ENCODE measurements at places on chromosomes 6 and 20. TPM values are rescaled to one million over a fixed set of nuclear protein-coding genes. Genes with fewer than 3 reads are reported as not detected.

The HLA-DQB2 gene
- not detected for total RNA-seq

The MMP24 gene
- total RNA-seq = 1.6 TPM

The CLDN20 gene
- total RNA-seq = not detected

The OLIG3 gene
- not detected for total RNA-seq

The DNMT3B gene
- total RNA-seq = 2.2 TPM

DNA sequence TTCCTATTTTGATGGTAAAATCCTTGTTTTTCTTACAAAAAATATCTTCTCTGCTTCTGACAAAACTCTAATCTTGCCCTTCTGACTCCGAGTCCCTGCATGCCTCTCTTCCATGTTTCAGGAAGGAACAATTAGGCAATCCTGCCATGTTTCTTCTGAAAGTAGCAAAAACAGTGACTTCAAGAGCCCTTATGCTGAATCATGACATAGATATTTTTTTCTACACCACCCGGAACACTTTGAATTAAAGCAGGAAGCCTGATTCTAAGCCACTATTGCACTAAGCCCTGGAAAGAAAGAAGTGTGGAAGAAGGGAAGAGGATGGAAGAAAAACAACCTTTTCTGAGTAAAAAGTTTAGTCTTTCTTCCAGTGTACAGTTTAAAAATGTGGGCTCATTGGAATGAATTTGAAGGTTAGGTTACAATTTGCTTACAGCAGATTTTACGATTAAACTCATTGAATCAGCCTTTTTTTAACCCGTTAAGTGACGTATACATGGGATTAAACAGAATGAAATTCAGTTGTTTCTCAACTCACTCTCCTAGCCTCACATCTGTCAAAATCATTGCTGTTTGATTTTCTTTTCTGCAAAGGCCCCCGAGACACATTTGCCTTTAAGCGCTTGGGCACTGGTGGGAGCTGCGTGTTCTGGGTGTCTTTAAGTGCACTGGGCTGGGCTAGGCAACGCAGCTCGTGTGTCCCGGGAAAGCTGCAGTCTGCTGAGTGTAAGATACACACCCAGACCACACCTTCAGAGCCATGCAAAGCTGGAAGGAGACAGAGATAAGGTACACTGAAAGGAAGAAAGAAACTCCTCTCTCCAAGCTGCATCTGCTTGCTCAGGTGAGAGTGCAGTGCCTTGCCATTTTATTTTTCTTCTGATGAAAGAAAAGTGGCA is 159.4 kb upstream of the CITED2 start:
- peak; percentile 56 for DNase-seq
- H3K36me3 ChIP-seq = no peaks in the 10 kb centered on the region
- no peak overlapping the region for H3K4me3 ChIP-seq
- peak overlapping the region; percentile 84 for H3K27ac ChIP-seq
- H3K27me3 ChIP-seq = no peaks in the 10 kb centered on the region
- H3K4me1 ChIP-seq = peaks cover 30% of the 10 kb centered on the region

DNA sequence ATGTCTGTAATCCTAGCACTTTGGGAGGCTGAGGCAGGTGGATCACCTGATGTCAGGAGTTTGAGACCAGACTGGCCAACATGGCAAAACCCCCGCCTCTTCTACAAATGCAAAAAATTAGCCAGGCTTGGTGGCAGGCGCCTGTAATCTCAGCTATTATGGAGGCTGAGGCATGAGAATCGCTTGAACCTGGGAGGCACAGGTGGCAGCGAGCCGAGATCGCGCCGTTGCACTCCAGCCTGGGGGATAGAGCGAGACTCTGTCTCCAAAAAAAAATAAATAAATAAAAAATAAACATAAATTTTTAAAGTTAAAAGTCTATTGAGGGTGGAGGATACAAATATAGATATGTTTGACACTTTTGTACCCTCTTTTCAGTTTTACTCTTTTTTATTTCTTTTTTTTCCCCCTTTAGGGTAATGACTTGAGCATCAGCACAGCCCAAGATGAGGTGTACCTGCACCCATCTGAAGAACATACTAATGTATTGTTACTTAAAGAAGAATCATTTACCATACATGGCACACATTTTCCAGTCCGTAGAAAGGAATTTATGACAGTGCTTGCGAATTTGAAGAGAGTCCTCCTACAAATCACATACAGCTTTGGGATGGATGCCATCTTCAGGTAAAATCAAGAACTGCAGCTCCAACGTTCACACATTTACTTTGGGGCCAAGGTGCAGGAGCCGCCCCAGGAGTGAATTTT is 368.9 kb downstream of the LAMA2 start:
- no peak overlapping the region for H3K4me3 ChIP-seq
- no peaks in the 10 kb centered on the region for H3K27me3 ChIP-seq
- no peaks in the 10 kb centered on the region for H3K36me3 ChIP-seq
- no peak overlapping the region for H3K27ac ChIP-seq

GRCh38 chr20:58224097-58224496 is 4.4 kb downstream of the ANKRD60 start:
- no peak overlapping the region for H3K27ac ChIP-seq
- H3K27me3 ChIP-seq = no peaks in the 10 kb centered on the region
- no peaks in the 10 kb centered on the region for H3K4me1 ChIP-seq
- DNase-seq = no peak
- H3K4me3 ChIP-seq = no peak overlapping the region

DNA sequence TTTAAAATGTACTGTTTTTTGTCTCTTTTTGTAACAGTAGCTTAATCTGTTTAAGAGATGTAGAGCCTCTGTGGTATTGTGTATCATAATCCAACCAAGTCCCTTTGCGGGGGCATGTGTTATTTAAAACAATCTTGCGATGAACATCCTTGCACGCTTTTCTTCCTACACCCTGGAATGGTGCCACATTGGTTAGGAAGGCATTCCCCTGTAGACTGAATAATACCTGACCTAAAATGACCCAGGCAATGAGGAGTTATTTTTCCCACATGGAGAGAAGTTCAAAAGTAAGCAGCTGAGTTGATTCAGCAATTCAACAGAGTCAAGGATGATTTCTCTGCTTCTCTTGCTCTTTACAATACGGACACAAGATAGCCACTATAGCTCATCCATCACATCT is 142.0 kb upstream of the PMEPA1 start:
- H3K36me3 ChIP-seq = no peaks in the 10 kb centered on the region
- no peaks in the 10 kb centered on the region for H3K4me1 ChIP-seq
- H3K27me3 ChIP-seq = no peaks in the 10 kb centered on the region
- H3K27ac ChIP-seq = no peak overlapping the region
